Activated CD4-positive, alpha-beta T cell treated with anti-CD3 and anti-CD28 coated beads, Interleukin-2, amount 50 U/mL, for 1 hour (primary cell): ENCODE measurements at places on chromosomes 13 and 19.

DNA sequence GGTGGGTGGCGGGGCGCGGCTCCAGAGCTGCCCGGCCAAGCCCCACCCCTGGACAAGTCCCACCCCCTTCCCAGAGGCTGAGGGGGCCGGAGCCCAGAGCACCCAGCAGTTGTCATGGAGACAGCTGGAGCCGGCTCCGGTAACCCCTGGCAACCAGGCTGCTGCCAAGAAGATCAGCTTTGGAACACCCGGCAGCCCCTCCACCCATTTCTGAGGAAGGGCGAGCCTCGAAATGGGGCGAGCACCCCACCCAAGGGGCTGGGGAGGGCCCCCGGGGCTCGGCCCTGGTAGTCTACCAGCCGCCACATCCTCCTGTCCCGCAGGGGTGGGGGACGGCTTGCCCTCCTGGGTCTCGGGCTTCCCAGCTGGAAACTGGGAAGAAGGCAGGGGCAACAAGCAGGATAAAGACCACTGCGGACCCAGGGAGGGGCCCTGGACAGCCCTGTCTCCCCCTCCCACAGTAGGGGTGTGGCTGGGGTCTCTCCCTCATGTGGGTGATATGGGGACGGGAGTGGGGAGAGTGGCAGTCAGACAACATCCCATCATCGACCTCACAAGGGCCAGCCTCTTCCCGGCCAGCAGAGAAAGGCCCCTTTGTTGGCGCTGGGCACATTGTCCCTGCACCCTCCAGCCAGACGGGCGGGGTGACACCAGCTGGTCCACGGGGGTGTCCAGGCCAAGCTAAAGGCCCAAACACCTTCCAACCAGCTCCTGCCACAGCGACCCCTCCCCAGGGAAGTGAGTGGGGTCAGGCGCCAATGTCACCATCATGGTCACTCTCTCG lies 1.5 kb downstream of the CERS1 start:
- DNase-seq: no peak

GRCh38 chr13:22740264-22740663 lies 440.5 kb upstream of the SGCG start:
- DNase-seq: no peak

- no peak for DNase-seq
These were observed 19.6 kb upstream of the NFIC start for GRCh38 chr19:3346677-3347353.

DNA sequence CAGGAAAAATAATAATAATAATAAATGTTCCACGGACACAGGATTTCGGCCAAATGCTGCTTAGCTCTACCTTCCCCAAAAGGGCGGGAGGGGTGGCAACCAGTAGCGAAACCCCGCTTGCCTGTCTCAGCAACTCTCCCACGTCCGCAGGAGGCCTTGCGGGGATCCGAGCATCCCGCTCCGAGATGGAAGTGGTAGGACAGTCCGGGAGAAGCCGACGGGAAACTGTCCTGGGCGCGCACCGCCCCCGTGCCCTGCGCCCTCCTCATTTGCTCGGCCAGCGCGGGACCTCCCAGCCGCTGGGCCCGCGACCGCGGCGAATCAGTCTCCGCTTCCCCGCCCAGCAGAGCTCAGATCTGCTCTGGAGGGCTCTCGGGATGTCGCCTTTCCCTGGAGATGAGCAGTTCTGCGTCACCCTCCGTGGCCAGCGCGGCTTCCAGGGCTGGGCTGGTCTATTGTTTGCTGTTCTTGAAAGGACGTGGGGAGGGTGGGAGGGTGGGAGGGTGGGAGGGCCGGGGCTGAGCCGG lies 48.9 kb upstream of the PABPC3 start:
- DNase-seq: no peak

- DNase-seq: no peak
These were observed 11.2 kb downstream of the ZNF317 start for GRCh38 chr19:9151367-9151766.

DNA sequence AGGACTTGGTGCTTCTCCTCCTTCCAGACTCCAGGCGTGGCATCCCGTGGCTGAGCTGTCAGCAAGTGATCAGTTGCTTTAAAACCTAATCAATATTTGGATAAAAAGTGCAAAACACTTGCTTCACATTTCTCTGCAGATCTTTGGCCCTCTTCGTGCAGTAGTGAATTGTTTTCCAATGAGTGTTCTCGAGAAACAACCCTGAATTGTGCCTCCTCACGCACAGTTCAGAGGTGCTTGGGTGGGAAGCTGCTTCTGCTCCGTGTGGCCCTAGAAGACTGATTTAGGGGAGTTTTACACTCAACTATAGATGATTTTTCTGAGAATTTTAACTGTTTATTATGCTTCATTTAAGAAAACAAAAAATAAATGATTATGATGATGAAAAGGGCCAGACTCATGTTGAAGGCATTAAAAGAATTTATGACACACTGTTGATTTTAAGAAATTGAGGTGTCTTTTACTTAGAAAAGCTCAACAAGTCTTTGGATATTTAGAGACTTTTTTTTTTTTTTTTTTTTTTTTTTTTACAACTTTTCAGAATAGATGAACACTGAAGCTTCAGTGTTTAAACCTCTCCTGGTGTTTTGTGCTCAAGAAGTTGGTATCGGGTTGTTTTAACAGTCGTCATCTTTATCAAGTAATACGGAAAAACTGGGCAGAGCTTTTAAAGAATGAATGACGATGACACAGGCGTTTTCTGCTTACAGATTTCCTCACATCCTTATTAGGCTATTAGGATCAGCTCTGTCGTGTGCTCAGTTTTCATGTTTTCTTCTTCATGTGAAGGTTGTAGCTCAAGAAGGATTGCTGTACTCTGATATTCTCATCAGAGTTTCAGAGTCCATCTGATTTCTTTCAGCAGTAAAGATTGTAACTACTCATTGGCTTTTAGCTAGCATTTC lies 39.5 kb upstream of the TEX29 start:
- DNase-seq: no peak
